ENCODE measurements at places on chromosomes 11 and 22.
A peak's percentile ranks its signal among the peaks of the same experiment; 100 is the strongest.

DNA sequence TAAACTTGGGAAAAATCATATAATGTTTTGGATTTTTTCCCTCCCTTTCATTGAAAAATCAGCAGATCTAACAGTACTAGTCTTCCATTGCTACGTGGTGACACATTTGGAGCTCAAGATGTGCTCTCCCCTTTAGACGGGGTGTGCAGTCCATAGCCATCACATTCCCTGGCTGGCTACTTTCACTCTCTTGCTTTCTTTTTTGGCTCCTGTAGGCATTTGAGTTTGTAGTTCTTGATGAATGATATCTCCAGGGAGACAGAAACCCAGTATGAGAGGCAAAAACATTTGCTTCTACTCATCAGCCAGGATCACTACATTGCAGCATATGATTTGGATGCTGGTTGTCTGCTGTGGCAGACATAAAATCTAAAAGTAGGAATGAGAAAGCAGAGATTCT is 12.1 kb downstream of the CCDC81 start:
- no peak for DNase-seq

DNA sequence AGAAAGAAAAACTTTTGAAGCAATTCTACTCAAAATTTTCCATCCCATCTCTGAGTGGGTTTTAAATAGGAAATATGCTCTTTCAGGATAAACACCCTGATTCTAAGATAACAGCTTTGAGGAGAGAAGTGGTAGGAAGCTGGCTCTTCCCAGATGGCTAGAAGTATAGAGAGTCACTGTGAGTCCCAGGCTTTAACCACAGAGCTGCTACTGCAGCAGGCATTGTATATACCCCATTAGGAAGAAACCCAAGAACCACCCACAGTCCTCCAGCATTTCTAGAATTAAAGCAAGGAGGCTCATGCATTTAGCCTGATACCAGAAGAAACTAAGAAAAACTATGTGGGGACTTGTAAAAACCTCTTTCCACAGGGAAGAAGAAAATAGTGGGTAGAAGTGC is 1405.6 kb upstream of the TENM4 start:
- no peak for DNase-seq

DNA sequence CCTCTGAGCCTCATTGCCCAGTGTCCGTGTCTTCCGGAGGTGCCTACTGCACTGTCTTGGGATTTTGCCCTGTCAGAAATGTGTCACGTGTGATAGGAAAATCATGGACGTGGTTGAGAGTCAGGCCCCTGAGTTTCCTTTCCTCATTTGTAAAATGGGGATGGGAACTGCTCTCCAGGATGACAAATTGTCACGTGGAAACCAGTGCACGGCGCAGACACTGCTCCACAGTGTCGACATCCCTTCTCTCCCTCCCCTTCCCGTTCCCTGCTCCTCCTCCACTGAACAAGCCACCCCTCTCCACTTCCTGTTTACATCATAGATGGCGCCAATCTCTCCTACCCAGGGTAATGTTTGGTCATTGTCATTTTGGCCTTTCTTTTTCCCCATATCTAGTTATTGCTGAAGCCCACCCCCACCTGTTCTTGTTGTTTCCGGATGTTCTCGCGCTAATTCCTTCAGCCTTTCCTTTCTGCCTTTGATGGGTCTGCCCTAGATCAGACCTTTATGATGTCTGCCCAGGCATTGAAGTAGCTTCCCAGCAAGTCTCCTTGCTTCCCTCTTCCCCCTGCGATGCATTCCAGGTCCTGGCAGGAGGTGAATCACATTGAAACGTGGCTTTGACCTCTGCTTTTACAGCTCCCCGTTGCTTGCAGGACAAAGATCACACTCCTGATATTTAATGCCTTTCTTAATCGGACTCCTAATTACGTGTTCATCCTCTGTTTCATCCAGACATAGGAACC is 91.8 kb downstream of the TBC1D22A start:
- DNase-seq, result no peak

GRCh38 chr11:5690736-5691135 is 1.1 kb downstream of the TRIM22 start:
- no peak for DNase-seq

- no peak for DNase-seq
Measured at GRCh38 chr11:112769584-112769983, 191.6 kb upstream of the NCAM1 start.

GRCh38 chr22:40703736-40704135 is 24.5 kb downstream of the MCHR1 start:
- DNase-seq, result no peak

DNA sequence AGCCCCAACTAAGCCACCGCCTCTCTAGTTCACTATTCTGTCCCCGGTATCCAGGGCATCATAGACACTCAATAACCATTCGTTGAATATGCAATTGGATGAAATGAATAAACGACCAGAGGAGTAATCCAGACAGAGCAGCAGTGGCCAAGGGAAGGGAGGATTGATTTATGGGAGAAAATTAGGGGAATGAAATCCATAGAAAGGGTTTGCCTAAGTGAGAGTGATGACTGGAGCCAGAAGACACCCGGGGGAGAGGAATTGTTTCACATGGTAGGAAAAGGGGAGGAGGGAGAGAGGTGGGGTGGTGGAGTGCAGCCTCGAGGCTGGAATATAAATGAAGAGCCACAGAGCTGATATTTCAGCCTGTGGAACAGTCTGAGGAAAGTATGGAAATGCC is 168.2 kb downstream of the COMMD9 start:
- no peak for DNase-seq

DNA sequence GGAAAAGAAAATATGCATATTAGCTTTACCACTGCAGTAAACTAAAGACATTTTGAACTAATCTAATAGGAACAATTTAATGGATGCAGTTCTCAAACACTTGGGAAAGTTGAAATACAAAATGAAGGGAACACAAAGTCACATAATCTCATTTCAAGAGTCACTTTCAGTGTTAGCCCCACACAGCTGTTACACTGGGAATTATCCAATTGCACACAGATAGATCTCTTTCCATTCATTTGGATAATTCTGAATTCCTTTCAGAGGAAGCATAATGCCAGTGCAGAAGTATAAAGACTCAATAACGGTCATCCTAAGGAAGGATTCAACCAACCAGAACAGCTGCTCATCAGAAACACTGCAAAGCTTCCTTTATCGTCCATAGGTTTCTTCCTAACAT is 173.3 kb downstream of the GRIA4 start:
- no peak for DNase-seq

- DNase-seq, result no peak
Measured at GRCh38 chr11:104003491-104003890, 32.9 kb upstream of the DDI1 start.

- no peak for DNase-seq
Measured at GRCh38 chr11:131918663-131919062, 548.2 kb downstream of the NTM start.

DNA sequence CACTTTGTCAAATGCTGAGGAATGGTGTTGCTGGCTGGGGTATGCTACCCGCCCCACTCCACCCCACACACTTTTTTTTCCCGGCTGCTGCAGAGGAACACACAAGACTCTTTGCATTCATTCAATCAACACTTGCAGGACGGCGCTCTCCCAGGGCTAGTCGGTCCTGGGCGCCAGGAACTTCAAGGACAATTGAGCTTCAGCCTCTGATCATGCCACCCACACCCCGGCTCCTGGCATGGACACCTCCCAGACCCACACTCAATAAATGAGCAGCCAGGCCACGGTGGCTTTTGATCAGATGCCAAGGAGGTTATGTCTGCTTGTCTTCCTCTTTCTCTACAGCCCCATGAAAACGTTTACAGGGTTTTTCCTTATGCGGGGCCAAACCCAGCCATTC is 19.8 kb downstream of the TPST2 start:
- DNase-seq, result no peak

- no peak for DNase-seq
Measured at GRCh38 chr11:107044503-107044902, 26.2 kb upstream of the GUCY1A2 start.

- no peak for DNase-seq
Measured at GRCh38 chr22:26712158-26712557, 54.8 kb downstream of the MIAT start.

DNA sequence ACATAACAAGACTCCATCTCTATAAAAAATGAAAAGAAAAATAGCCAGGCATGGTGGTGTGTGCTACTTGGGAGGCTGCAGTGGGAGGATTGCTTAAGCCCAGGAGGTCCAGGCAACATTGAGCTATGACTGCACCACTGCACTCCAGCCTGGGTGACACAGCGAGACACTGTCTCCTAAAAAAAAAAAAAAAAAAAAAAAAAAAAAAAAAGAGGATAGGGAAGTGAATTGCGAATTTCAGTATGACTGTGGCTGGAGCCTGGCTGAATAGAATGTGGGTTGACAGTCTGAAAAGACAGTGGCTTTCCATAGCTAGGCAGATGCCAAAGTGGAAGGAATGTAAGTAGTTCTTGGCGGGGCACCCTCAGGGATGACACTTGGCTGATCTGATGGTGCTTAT is 6.4 kb upstream of the LDHAL6A start:
- no peak for DNase-seq

DNA sequence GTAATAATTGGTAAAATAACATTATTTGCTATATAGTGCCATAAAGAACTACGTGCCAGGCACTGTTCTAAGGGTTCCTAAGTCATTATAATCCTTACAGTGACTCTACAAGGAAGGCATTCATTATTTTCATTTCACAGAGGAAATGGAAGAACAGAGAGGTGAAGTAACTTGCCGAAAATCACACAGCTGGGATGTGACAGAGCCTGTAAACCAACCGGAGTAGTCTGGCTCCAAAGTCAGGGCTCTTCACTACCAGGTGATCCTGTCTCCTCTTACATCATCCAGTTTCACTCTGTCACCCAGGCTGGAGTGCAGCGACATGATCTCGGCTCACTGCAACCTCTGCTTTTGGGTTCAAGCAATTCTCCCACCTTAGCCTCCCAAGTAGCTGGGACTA is 59.2 kb upstream of the RBFOX2 start:
- no peak for DNase-seq

DNA sequence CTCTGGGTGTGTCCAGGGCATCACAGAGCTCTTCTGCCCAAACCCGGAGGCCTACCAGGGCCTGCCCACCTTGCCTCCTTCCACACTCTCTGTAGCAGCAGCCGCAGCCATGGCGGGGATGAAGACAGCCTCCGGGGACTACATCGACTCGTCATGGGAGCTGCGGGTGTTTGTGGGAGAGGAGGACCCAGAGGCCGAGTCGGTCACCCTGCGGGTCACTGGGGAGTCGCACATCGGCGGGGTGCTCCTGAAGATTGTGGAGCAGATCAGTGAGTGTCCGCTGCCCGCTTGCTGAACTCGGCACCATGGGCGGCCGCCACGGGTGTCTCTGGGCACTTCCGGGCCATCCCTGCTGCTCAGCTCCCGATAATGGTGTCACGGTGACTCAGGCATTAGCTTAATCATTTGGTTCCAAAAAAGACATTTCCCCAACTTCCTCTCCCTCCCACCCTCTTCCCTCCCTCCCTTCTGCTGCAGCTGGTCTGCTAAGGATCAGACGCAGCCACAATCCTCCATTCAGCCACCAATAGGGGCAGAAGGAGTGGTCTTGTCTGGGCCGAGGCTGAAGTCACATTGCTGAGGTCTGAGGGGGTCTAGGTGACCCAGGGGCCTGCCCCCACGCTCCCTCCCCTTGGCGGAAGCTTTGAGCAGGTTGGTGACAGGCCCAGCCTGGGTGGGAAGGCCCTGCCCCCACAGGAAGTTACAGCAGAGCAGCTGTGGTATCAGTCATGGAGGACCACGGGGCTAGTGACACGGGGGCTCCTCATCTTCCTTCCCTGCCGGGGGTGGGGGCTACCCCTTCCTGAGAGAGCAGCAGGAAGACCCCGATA is 950 bp downstream of the FERMT3 start:
- DNase-seq, result no peak

GRCh38 chr11:66530927-66531709 is 14.7 kb downstream of the ZDHHC24 start:
- no peak for DNase-seq

- no peak for DNase-seq
Measured at GRCh38 chr11:12376259-12377081, 901 bp upstream of the PARVA start.

GRCh38 chr11:107857550-107858216 is 904 bp downstream of the SLC35F2 start:
- no peak for DNase-seq

GRCh38 chr11:87628957-87629356 is 546.3 kb downstream of the RAB38 start:
- no peak for DNase-seq

- no peak for DNase-seq
Measured at GRCh38 chr22:49592780-49593501, 234.7 kb downstream of the BRD1 start.

DNA sequence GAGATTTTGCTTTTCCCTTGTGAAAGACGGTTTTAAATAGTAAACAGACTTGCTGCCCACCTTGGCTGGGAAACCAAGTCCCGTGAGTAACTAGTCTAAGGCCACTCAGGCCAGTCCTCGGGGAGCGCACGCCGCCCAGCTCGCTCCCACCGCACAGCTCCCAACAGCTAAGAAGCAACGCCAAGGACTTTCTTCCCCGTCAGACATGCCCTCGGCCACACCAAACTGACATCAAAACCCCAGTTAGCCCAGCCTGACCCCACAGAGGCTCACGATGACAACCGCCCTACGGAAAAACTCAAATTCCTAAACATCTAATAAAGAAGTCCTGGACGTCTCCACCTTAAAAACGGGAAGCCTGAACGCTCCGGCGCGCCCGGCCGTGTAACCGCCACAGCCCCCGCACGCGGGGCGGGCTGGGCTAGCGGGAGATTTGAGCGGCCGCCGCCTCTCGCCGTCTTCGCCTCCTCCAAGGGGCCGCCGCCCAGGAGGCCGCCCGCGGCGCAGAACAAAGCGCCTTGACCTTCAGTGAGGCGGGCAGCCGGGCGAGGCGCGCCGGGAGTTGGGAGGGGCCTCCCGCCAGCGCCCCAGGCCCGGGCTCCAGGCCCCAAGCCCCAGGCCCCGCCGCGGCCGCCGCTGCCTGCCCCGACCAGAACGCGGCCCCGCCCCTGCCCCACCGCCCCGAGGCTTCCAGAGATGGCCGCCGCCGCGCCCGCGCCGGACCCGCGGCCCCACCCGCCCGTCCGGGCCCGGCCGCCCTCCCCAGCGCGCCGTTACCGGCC is 486 bp downstream of the NAP1L4 start:
- DNase-seq, result peak; percentile 61

- DNase-seq, result no peak
Measured at GRCh38 chr22:37276776-37277175, 5.5 kb upstream of the CYTH4 start.

DNA sequence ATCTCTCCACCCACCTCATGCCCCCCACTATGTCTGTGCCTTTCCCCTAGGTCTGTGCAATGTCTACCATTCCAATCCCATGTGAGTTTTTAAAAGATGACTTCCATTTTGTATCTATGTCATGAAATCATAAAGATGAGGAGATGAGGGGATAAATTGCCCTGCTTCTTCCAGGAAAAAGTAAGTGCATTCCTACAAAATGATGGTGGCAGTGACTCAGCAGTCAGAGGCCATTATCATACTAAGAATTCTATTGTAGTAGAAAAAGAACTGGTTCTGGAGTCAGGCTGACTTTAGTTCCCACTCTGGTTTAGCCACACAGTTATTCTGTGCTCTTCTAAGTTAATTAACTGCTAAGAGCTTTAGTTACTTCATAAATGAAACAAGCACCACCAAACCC is 89.6 kb upstream of the API5 start:
- DNase-seq, result no peak

GRCh38 chr11:123251657-123252344 is 56.8 kb upstream of the CLMP start:
- no peak for DNase-seq

- no peak for DNase-seq
Measured at GRCh38 chr11:78380615-78381051, 37.0 kb downstream of the GAB2 start.
